ENCODE measurements at places on chromosomes 4 and X.

GRCh38 chrX:103919270-103919637 is 43.2 kb upstream of the TMSB15B start:
- H3K36me3 ChIP-seq = no peaks in the 10 kb centered on the region
- H3K4me3 ChIP-seq = peak overlapping the region; percentile 63
- H3K4me1 ChIP-seq = no peaks in the 10 kb centered on the region
- H3K27me3 ChIP-seq = no peaks in the 10 kb centered on the region

DNA sequence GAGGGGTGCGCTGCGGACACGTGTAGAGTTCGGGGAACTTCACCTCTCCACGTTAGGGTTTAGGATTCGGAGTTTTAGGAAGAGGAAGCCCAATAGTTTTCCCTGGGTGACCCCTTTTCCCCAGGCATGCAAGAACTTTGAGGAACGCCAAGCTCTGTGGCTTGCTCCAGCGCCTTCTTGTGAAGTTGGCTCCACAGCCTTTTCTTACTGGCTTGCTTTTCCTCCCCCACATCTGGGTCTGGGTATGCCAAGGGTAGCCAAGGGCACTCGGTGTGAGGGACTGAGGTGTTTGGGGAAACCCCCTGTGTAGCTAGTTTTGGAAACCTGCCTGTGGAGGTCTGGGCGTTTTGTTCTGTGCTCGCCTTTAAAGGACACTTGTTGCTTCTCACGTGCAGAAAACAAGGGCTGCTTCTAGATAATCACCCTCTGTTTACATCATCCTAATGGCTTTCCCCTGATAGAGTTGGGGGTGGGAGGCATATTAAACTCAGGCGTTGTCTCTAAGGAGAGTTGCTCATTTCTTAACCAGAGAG is 746 bp downstream of the EDNRA start:
- no peaks in the 10 kb centered on the region for H3K36me3 ChIP-seq
- peak overlapping the region; percentile 57 for H3K27ac ChIP-seq
- no peak for DNase-seq

GRCh38 chr4:13208558-13209193 is 275.5 kb downstream of the RAB28 start:
- no peaks in the 10 kb centered on the region for H3K4me1 ChIP-seq
- no peaks in the 10 kb centered on the region for H3K27me3 ChIP-seq
- DNase-seq = no peak
- H3K4me3 ChIP-seq = no peak overlapping the region
- H3K36me3 ChIP-seq = no peaks in the 10 kb centered on the region

GRCh38 chr4:102610476-102610875 is 109.3 kb downstream of the NFKB1 start:
- H3K36me3 ChIP-seq = peaks cover 16% of the 10 kb centered on the region
- H3K27me3 ChIP-seq = no peaks in the 10 kb centered on the region
- DNase-seq = no peak
- no peak overlapping the region for H3K27ac ChIP-seq
- H3K4me3 ChIP-seq = no peak overlapping the region
- no peaks in the 10 kb centered on the region for H3K4me1 ChIP-seq

DNA sequence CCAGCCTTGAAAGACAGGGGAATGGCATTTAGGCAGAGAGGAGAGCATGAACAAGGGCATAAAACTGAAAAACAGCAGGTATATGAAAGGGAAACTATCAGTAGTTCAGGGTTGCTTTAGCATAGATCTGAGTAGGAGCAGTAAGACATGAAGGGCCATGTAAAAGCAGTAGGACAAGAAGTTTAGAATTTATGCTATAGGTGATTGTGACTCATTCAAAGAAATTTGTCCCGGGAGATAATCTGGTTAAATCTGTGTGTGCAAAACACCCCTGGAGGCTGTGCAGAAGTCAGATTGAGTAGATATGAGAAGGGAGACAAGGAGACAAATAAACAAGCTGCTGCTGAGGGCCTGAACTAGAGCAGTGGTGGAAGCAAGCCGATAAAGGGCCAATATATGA is 109.1 kb upstream of the BMP3 start:
- DNase-seq = no peak
- H3K36me3 ChIP-seq = no peaks in the 10 kb centered on the region
- H3K27ac ChIP-seq = no peak overlapping the region
- H3K4me1 ChIP-seq = no peaks in the 10 kb centered on the region

DNA sequence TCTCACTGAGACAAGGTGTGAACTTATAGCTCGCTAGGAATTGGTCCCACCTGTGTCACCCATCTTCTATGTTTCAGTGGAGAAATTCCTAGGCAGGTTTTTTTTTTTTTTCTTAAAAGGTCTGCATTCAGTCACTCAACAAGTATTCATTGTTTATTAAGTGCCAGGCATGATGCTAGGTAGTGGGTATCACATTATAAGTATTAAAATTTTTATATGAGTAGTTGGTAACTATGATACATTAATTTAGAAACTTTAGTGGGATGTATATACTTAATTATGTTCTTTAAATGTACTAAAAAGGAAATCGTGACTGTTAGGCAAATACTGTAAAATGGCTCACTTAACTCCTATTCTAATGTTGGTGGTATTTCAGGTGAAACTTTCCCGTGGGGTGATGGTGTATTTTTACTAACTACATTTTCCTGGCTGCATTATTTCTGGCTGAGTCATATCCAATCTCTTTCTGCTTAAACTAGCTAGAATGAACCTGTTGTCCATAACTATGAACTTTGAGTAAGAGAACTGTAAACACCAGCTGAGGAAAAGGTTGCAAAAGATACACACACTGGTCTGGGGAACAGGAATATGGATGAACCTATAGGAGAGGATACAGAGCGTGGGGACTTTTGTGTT is 49.3 kb upstream of the MED14 start:
- H3K4me1 ChIP-seq = no peaks in the 10 kb centered on the region
- no peak overlapping the region for H3K27ac ChIP-seq
- H3K27me3 ChIP-seq = peaks cover 10% of the 10 kb centered on the region
- no peak overlapping the region for H3K4me3 ChIP-seq

DNA sequence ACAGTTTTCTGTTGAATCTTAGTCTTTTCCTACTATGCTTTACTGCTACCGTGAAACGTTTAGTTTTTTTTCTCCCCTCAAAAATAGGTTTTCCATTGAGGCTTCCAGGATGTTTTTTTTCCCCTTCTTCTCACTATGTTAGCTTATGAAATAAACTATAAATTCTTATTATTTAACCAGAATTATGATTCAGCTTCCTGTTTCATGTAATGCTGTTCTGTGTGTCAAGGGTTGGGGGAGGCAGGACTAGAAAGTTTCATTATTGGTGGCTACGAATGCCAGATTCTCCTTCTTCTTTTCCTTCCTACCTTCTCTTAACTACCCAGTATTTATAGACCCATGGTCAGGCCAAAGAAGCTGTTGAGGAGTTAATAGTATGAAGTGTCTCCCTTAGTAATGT is 11.8 kb downstream of the CLCN5 start:
- H3K27me3 ChIP-seq = no peaks in the 10 kb centered on the region
- DNase-seq = no peak
- H3K27ac ChIP-seq = no peak overlapping the region
- H3K36me3 ChIP-seq = no peaks in the 10 kb centered on the region

GRCh38 chr4:82493721-82494425 is 63.5 kb downstream of the ENOPH1 start:
- no peaks in the 10 kb centered on the region for H3K36me3 ChIP-seq
- H3K27me3 ChIP-seq = no peaks in the 10 kb centered on the region
- H3K4me1 ChIP-seq = no peaks in the 10 kb centered on the region
- no peak for DNase-seq

DNA sequence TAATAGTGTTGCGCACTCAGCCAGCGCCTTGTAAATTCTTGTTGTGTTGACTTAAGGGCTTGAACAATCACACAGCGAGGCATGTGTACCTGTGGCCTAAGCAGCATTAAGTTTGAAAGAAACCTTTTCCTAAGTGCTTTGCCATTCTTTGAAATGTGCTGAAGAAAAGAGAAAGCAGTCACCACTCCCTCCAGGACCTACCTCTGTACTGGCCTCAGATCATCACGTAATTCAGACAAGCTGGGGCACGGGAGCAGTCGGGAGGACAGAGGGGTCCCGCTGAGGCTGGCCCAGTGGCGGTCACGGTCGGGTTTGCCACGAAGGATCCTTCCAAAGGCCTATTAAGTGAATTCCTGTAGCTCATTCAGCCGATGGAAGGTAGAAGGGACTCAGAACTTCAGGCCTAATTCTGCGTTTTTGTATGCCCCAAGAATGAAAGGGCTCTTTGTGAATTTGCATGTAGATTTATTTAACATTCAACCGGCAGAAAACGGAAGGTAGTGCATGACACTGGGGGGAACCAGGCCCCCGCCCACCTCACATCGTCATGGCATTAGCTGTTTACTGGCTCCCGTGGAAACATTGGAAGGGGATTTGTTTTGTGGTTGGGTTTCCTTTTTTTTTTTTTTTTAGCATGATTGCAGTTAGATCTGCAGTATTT is 106.3 kb downstream of the TRAPPC11 start:
- no peak for DNase-seq
- H3K27me3 ChIP-seq = no peaks in the 10 kb centered on the region
- H3K36me3 ChIP-seq = no peaks in the 10 kb centered on the region
- H3K4me3 ChIP-seq = no peak overlapping the region

DNA sequence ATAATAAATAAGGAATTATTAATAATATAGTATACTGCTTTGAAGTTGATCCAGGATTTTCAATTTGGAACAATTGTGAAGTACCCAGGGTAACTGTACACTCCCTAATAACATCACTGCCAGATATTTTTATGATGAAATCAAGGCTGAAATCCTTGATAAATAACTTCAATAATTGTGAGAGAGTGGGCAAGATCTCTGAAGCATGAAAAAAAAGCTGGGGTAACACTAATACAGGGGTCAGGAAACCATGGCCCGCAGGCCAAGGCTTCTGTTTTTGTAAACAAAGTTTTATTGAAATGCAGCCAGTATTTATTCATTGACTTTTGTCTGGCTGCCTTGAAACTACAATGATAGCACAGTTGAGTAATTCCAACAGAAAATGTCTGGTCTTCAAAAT is 41.6 kb downstream of the CPEB2 start:
- no peak overlapping the region for H3K4me3 ChIP-seq
- no peak for DNase-seq
- no peaks in the 10 kb centered on the region for H3K4me1 ChIP-seq
- H3K27ac ChIP-seq = no peak overlapping the region
- no peaks in the 10 kb centered on the region for H3K36me3 ChIP-seq

GRCh38 chr4:88722828-88723227 is 25.2 kb upstream of the NAP1L5 start:
- H3K27ac ChIP-seq = no peak overlapping the region
- peaks cover 86% of the 10 kb centered on the region for H3K36me3 ChIP-seq
- H3K27me3 ChIP-seq = no peaks in the 10 kb centered on the region
- DNase-seq = no peak
- H3K4me1 ChIP-seq = peaks cover 16% of the 10 kb centered on the region

DNA sequence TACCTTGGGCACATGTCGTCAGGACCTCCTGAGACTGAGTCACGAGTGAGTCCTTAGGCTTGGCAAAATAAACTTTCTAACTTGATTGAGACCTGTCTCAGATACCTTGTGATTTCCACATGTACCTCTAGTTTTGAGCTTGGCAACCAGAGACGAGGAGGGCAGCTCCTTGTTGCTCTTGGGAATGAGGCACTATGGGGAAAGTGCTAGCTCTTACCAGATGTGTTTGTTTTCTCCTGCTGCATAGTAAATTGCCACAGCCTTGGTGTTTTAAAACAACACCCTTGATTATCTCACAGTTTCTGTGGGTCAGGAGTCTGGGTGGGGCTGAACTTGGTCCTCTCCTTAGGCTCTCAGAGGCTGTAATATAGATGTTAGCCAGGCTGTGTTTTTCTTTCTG is 59.1 kb upstream of the MAML3 start:
- no peaks in the 10 kb centered on the region for H3K4me1 ChIP-seq
- no peak overlapping the region for H3K4me3 ChIP-seq
- H3K27ac ChIP-seq = no peak overlapping the region
- no peaks in the 10 kb centered on the region for H3K36me3 ChIP-seq
- H3K27me3 ChIP-seq = no peaks in the 10 kb centered on the region
- DNase-seq = no peak

- no peak for DNase-seq
- H3K36me3 ChIP-seq = no peaks in the 10 kb centered on the region
- no peak overlapping the region for H3K4me3 ChIP-seq
- no peak overlapping the region for H3K27ac ChIP-seq
- no peaks in the 10 kb centered on the region for H3K27me3 ChIP-seq
Measured at GRCh38 chr4:61580721-61581377, 380.7 kb downstream of the ADGRL3 start.

DNA sequence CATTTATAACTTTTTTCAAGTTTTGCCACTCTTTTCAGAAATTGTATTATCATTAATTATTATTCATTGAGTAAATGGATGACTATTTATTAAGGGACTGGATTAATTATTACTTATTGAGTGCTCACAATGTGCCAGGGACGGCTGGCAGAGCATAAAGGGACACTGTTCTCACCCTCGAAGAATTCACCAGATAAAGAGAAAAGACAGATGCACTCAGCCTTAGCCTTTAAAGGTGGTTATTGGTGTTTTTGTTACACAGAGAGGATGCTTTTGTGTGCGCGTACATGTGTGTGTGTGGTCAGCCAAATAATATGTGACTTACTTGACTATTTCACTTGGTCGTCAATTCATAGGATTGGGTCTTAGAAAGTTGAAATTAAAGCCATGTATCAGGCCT is 187.0 kb downstream of the ANTXR2 start:
- H3K4me3 ChIP-seq = no peak overlapping the region
- H3K27ac ChIP-seq = no peak overlapping the region
- no peaks in the 10 kb centered on the region for H3K4me1 ChIP-seq

GRCh38 chr4:90816754-90817153 is 689.6 kb downstream of the CCSER1 start:
- H3K27me3 ChIP-seq = no peaks in the 10 kb centered on the region
- no peak for DNase-seq
- H3K27ac ChIP-seq = no peak overlapping the region
- H3K4me1 ChIP-seq = no peaks in the 10 kb centered on the region

GRCh38 chr4:77154065-77154464 is 2.9 kb upstream of the CCNG2 start:
- H3K27me3 ChIP-seq = no peaks in the 10 kb centered on the region
- no peaks in the 10 kb centered on the region for H3K36me3 ChIP-seq
- no peak for DNase-seq
- no peak overlapping the region for H3K4me3 ChIP-seq
- H3K4me1 ChIP-seq = no peaks in the 10 kb centered on the region
- H3K27ac ChIP-seq = no peak overlapping the region

GRCh38 chr4:2469192-2469984 is 482 bp downstream of the RNF4 start:
- no peaks in the 10 kb centered on the region for H3K36me3 ChIP-seq
- peak overlapping the region; percentile 92 for H3K4me3 ChIP-seq
- no peak for DNase-seq
- peak overlapping the region; percentile 95 for H3K27ac ChIP-seq

- no peak for DNase-seq
- no peaks in the 10 kb centered on the region for H3K27me3 ChIP-seq
- no peak overlapping the region for H3K27ac ChIP-seq
- H3K36me3 ChIP-seq = no peaks in the 10 kb centered on the region
- H3K4me3 ChIP-seq = no peak overlapping the region
Measured at GRCh38 chr4:133920236-133920635, 281.4 kb downstream of the PABPC4L start.

- H3K27ac ChIP-seq = no peak overlapping the region
- no peak for DNase-seq
- no peak overlapping the region for H3K4me3 ChIP-seq
- H3K36me3 ChIP-seq = no peaks in the 10 kb centered on the region
- H3K27me3 ChIP-seq = no peaks in the 10 kb centered on the region
Measured at GRCh38 chr4:85407546-85407945, 67.4 kb upstream of the ARHGAP24 start.

- no peak overlapping the region for H3K4me3 ChIP-seq
- no peak for DNase-seq
- peaks cover 23% of the 10 kb centered on the region for H3K27me3 ChIP-seq
- H3K4me1 ChIP-seq = peaks cover 10% of the 10 kb centered on the region
Measured at GRCh38 chr4:25090516-25090915, 59.8 kb upstream of the LGI2 start.

- H3K36me3 ChIP-seq = no peaks in the 10 kb centered on the region
- H3K4me1 ChIP-seq = no peaks in the 10 kb centered on the region
- no peak overlapping the region for H3K27ac ChIP-seq
- H3K4me3 ChIP-seq = no peak overlapping the region
Measured at GRCh38 chr4:15914736-15915135, 23.8 kb downstream of the FGFBP1 start.

All from tibial nerve (tissue), 4 donors.